CD4-positive, alpha-beta T cell treated with Interleukin-12 subunit alpha and Interleukin-12 subunit beta, for 1 hour (primary cell): ENCODE measurements at places on chromosomes 12 and 14.

DNA sequence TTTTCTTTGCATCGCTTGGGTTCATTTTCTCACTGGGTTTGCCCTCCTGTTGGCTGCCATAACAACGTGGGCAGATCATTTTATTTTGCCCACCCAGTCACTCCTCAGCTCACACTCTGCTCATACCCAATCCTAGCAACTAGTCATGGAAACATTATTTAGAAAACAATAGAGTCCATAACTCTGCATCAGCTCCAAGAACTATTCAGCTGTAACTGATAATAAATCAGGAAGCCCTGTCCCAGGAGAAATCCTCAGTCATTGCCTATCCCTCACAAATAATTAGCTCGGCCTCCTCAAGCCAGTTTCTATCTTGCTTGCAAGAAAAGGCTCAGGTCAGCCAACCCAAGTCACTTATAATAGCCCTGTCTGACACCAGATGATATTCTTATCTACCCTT lies 43.2 kb downstream of the RTN1 start:
- DNase-seq: no peak

GRCh38 chr12:124804011-124804621 lies 59.5 kb downstream of the SCARB1 start:
- no peak for DNase-seq

DNA sequence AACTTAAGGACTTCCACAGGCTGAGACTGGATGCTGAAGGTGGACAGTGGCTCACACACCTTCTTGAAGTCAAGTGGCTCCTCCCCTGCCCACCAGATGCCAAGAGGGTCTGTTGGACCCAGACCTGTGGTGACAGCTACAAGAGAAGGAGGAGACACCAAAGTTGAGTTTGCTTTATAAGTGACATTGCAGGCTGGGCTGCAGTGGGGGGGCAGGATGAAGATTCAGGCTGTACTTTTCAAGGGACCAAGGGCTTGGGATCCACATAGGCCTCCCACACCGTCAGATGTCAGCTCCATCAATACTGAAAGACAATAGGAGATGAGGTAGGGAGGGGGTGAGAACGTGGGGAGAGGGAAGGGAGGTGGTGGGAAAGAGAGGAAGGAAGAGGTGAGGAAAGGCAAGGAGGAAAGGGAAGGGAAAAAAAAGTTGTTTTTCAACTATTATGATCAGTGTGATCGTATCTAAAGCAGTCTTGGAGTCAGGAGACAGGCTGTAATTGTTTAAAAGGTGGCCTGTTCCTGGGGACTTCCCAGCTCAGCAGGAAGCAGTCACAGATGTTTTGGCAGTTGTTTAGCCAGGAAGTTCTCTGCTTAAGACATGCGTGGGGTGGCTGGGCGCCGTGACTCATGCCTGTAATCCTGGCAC lies 84.1 kb upstream of the RESF1 start:
- DNase-seq: peak; percentile 87

DNA sequence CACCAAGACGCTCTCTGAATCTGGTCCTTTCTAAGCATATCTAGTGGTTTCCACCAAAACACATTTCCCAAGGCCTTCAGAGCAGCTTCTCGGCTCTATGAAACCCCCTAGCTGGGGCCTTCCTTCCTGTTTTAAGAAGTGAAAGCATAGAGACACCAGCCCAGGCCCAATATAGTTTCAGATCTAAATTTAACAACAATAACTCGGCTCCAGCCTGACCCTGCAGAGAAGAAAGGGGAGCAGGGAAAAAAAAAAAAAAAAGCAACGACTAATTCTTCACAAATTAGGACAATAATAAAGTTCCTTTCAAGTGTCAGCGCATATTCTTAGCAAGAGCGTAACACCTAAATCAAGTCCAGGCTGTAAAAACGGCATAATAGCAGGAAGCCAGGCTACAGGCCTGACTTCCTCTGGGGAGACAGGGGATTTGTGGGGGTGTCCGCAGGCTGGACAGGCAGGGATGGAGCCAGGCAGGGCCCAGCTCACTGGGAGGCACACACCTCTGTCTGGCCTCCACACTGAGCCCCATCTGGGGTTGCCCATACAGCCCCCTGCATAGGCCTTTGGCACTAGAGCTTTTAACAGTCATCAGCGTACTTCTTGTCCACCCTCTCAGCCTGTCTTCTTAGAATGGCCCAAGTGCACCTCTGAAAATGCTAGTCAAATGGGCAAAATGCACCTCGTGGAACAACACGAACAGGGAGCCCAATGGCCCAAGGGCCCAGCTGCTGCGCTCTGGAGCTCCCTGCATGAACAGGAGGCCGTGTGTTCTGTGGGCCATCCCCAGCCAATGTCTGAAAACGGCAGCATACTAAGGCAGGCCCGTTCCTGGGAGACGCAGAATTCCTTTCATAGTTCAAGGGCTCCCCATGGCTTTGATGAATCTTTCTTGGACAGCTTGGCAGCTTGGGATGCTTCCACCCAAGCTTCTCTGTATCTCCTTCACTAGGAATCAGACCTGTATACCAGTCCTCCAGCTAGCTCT lies 772.9 kb downstream of the MED13L start:
- DNase-seq: no peak

DNA sequence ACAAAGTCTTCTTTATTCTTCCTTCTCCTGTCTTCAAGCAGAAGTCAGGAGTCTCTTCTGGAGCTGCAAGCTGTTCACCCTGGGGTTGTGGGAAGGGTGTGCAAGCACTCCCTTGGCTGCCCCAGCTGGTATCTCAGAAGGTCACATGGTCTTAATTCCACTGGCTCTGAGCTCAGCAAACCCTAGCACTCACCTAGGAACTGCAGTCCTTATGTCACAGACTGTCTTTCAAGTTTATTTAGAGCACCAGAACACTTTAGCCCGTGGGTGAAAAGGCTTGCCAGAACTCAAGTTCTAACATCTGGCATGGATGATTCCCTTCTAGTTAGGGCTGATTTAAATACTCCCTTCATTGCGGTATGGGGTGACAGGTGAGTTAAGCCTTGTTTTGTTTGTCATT lies 379.0 kb downstream of the CCER1 start:
- DNase-seq: no peak

GRCh38 chr12:119082016-119082415 lies 96.7 kb upstream of the HSPB8 start:
- DNase-seq: no peak

DNA sequence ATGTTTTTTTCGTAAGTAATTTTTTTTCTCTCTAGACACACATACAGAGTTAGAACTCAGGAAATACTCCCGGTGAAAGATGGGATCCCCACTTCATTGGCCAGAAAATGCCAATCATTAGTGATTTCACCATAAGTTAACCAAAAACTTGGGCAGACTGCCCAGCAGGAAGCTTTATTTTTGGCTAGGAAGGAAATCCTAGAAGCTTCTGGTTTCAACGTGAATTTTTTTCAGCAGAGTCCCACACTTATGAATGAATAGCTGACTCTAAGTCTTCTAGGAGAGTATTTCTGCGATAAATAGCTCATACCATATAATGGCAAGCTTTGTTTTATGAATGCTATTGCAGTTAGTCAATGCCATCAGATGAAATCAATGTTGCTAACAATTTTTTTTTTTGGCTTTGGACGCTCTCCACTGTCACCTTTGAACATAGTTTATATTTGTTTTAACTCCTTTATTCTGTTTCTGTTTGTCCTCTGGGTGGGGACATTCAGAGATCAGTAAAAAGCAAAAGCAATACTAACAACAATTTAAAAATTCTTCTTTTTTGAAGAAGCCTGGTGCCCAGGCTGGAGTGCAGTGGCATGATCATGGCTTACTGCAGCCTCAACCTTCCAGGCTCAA lies 9.5 kb downstream of the PPP1CC start:
- no peak for DNase-seq
